ENCODE measurements at places on chromosomes 12 and 14.

DNA sequence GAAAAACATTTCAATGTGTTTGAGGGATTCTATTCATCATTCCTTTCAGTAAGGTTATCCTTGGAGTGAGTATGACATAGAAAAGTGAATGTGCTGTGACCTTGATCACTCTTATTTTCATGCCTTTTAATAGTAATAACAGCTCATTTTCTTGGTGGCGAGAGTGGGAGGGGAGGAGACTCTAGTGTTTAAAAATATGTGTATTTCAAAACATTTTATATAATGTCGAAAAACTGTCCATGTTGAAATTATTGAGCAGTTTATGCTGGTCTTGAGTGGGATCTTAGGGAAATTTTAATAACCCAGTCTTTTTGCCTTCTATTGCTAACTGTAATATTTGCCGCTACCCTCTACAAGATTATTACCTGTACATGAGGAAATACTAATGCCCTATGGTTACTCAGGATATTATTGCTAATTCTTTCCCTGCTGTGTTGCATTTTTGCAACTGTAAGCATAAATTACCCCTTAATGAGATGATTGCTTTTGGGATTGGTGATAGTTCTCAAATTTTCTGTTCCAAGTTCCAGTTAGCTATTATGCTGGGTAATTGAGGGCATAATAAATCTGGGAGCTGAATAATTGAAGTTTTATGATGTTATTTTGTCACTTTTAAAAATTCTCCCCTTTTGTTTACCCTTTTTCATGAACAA, 21.9 kb downstream of the ATF7IP start:
- DNase-seq = no peak

DNA sequence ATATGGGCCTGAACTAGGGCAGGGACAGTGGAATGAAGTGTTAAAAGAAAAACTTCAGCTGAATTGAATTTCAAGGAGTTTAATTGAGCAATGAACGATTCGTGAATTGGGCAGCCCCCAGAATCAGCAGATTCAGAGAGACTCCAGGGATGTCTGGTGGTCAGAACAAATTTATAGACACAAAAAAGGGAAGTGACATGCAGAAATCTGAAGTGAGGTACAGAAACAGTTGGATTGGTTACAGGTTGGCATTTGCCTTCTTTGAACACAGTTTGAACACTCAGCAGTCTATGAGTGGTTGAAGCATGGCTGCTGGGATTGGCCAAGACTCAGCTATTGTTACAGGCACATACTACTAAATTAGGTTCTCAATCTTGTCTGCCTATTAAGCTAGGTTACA, 9.7 kb upstream of the TBPL2 start:
- DNase-seq = no peak

GRCh38 chr14:22097072-22097471, 423.5 kb upstream of the OR4E1 start:
- DNase-seq = no peak

DNA sequence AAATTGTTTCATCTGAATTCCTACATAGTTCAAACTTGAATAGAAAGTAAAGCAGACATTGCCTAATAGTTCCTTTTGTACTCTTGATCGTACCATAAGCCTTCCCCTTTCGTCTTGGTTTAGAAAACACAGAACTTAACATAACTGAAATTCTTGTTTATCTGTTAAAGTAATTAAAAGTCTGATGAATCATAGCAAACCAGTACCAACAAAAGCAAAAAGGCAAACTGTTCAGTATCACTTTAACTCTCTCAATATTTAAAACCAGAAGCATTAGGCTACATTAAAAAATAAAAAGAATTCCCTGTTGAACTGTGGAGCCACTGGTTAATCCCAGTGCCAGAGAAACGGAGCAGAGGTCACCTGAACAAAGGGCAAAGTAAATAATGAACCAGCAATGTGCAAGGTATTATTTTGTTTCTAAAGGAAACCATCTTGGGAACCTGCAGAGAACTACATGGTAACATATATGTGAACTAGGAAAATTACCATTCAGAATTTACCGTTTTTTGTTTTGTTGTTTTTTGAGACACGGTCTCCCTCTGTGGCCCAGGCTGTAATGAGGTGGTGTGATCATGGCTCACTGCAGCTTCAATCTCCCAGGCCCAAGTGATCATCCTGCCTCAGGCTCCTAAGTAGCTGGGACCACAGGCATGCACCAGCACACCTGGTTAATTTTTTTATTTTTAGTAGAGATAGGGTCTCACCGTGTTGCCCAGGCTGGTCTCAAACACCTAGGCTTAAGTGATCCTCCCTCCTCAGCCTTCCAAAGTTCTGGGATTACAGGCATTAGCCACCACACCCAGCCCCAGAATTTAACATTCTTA, 17.1 kb upstream of the HIGD1C start:
- no peak for DNase-seq

GRCh38 chr12:122085591-122085990, 7.0 kb downstream of the MLXIP start:
- no peak for DNase-seq

- DNase-seq = no peak
These were observed 20.2 kb upstream of the ESRRB start for GRCh38 chr14:76355771-76356170.

GRCh38 chr14:41521891-41522290, 84.8 kb upstream of the LRFN5 start:
- no peak for DNase-seq

Measured in CD8-positive, alpha-beta memory T cell (primary cell).